ENCODE measurements at places on chromosomes 13 and 19. TPM values are rescaled to one million over a fixed set of nuclear protein-coding genes. Genes with fewer than 3 reads are reported as not detected.

The ADGRL1 gene
- polyA plus RNA-seq, result 44.9 TPM

The LILRA6 gene
- 0.73 TPM for polyA plus RNA-seq

- no peak for DNase-seq
Measured at GRCh38 chr13:71830323-71830722, 36.7 kb downstream of the DACH1 start.

The NCAN gene
- polyA plus RNA-seq, result 0.03 TPM

The PLIN4 gene
- polyA plus RNA-seq, result 1.4 TPM

DNA sequence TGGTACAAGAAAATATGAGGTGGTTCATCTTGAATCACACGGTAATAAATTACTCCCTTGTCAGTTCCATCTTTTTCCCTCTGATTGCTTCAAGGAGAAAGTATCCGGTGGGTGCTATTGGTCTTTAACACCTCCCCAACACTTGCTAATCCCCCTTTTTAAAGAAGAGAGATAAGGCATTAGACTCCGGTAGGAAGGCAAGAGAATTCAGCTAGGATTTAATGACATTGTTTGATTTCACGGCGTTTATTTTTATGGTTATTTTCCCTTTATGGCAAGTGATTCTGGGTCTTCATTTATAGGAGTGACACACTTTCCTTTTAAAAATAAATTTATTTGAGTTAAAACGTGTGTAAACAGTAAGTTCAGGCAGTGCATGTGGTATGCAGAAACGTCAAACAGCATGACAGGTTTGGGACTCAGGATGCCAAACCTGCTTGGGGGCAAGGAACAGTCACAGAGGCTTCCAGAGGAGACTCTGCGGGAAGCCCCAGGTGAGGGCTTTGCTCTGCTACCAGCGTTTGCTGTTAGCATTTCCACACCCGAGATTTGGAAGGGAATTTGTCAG, 36.5 kb downstream of the TSHZ3 start:
- DNase-seq, result no peak

The MISP gene
- 9.4 TPM for polyA plus RNA-seq

GRCh38 chr13:41006978-41007743, 12.0 kb downstream of the ELF1 start:
- DNase-seq, result no peak

The KBTBD7 gene
- 20.2 TPM for polyA plus RNA-seq

GRCh38 chr13:45003417-45003816, 14.1 kb downstream of the GPALPP1 start:
- DNase-seq, result no peak

DNA sequence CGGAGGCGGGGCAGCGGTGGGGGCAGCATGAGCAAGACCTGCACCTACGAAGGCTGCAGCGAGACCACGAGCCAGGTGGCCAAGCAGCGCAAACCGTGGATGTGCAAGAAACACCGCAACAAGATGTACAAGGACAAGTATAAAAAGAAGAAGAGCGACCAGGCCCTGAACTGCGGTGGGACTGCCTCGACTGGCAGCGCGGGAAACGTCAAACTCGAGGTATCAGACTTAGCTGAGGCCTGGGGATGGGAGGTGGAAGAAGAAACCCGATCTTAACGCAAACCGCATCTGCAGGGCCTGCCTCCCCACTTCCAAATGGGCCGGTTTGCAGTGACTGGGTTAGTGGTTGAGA, 693 bp downstream of the RFXAP start:
- peak; percentile 17 for DNase-seq

The ZFR2 gene
- 0.43 TPM for polyA plus RNA-seq

DNA sequence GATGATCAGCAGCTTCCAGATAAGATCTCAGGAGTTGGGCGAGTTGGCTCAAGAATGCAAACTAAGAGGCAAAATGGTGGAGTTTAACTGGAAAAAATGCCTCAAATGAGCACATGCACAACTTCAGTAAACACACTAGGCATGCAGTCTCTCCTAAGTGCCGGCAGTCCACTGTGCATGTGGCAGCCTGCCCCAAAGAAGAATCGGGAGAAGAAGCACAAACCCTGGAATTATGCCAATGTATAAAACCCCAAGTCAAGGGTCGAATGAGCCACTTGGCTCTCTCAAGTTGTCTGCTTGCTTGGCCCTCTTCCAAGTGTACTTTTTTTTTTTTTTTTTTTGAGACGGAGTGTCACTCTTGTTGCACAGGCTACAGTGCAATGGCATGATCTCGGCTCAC, 53.3 kb upstream of the SLITRK1 start:
- no peak for DNase-seq

DNA sequence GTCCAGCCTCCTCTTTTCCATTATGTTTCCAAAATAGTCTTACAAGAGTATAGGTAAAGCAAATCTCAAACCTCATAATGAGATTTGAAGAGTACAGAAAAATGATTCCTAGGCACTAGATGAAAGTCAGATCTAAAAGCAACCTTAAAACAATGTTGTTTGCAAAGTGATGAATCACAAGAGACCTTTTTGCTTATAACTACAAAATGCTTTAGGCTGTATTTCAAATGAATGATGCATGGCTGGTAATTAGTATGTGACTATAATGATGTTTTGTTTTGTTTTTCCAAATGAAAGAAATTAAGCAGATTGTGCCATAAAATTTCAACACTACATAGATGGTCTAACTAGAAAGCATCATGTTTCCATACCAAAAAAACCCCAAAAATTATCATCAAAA, 272.7 kb downstream of the DIAPH3 start:
- DNase-seq, result no peak

DNA sequence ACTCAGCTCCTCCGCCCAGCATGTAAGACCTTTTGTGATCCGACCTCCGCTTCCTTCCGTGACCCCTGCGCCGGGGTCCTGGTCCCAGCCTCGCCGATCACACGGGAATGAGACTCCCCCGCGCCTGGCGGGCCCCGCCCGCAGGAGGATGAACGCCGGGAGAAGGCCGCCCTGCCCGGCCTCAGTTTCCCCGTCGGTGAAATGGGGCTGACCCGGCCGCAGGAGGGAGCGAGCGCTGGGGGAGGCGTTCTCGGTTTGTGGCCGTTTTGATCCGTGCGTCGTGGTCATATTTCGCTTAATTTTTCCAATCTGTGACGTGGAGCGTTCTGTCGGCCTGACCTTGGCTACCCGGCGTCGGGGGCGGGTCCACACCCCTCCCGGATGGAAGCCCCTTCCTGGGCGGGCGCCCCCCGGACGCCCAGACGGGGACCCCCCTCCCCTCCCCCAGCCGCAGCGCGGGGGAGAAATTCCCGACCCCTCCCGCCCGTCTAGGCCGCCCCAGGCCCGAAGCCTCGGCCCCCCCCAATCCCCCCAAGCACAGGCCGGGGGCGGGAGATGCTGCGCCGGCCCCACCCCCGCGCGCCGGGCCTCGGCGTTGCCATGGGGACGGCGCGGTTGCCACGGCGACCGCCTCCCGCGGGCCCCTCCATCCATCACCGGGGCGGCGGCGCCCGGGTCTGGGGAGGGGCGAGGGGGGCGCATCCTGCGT, 11.1 kb downstream of the PALM start:
- DNase-seq, result no peak

The CD22 gene
- 31.0 TPM for polyA plus RNA-seq

- no peak for DNase-seq
Measured at GRCh38 chr19:2359992-2360685, at the start of gene TMPRSS9. Gene TMPRSS9 (plus strand): TSS chr19:2360265. CDS start chr19:2389786, 29,521 bp downstream.

The PROZ gene
- polyA plus RNA-seq, result 0.42 TPM

- DNase-seq, result peak; percentile 47
Measured at GRCh38 chr19:7636691-7637373, at the start of gene STXBP2. Gene STXBP2 (plus strand): TSS chr19:7637110. CDS start chr19:7637150, 40 bp downstream.

GRCh38 chr19:8108560-8109445, 40.6 kb downstream of the FBN3 start:
- DNase-seq, result no peak

The HRC gene
- polyA plus RNA-seq, result 8.7 TPM

The SMAD9 gene
- 29.2 TPM for polyA plus RNA-seq

The ZNF460 gene
- 5.2 TPM for polyA plus RNA-seq

The KLK14 gene
- not detected for polyA plus RNA-seq

DNA sequence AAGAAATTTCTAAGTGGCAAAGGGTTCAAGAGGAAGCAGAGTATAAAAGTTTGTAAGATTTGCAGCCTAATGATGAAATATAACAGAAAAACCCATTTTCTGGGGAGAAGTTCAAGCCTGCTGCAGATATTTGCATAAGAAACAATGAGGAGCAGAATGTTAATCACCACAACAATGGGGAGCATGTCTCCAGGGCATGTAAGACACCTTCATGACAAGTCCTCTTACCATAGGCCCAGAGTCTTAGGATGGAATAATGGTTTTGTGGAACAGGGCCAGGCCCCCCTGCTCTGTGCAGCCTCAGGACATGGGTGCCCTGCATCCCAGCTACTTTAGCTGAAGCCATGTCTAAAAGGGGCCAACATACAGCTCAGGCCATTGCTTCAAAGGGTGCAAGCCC, 809.0 kb upstream of the SLITRK5 start:
- no peak for DNase-seq

DNA sequence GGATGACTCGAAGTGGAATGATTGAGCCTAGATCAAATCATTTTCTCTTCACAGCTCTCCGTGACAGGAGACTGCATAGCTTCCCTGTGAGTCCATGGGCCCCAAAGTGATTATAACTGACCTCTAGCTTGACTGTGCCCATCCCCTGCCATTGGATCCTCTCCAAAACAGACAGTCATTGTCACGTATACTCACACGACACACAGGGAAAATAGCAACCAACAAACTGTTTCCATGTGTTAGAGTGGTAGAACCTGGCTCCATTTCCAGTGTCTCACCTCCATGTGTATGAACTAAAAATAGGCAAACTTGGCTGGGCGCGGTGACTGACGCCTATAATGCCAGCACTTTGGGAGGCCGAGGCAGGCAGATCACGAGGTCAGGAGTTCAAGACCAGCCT, 48.8 kb upstream of the NPAS1 start:
- DNase-seq, result no peak

The QPCTL gene
- 14.6 TPM for polyA plus RNA-seq

The PRTN3 gene
- polyA plus RNA-seq, result 2.8 TPM

- peak; percentile 13 for DNase-seq
Measured at GRCh38 chr13:76216729-76217128, 580.6 kb downstream of the LMO7 start.

The FGF22 gene
- 0.57 TPM for polyA plus RNA-seq

DNA sequence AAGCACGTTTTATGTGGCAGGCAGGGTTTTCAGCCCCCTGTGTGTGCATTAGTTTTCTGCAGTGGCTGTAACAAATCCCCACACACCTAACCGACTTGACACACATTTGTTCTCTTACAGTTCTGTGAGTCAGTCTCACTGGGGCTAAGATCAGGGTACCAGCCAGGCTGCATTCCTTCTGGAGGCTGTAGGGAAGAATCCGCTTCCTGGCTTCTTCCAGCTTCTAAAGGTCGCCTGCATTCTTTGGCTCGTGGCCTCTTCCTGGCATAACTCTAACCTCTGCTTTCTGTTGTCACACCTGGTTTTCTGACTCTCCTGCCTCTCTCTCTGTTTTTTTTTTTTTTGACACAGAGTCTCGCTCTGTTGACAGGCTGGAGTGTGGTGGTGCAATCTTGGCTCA, 6.4 kb downstream of the ELSPBP1 start:
- no peak for DNase-seq

The NOTCH3 gene
- polyA plus RNA-seq, result 127 TPM

The HSPB6 gene
- polyA plus RNA-seq, result 86.0 TPM

DNA sequence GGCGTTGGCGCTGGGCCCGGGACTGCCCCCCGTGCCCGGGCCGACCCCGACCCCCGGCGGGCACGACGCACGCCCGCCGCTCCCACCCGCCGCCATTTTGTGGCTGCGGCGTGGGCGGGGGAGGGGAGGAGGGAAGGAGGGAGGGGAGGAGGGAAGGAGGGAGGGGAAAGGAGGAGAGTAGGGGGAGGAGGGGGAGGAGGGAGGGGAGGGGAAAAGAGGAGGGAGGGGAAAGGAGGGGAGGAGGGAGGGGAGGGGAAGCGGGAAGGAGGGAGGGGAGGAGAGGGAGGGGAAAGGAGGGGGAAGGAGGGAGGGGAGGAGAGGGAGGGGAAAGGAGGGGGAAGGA, at the start of gene BTBD2:
Gene BTBD2, minus strand, starts transcription at position 107 of the 343 bp plus-strand sequence. Its CDS starts 11 bp downstream, at position 96.
- DNase-seq, result peak; percentile 63
